ENCODE measurements at places on chromosomes 1 and 21. TPM values are rescaled to one million over a fixed set of nuclear protein-coding genes. Genes with fewer than 3 reads are reported as not detected.

Gene METTL13
- 47.4 TPM for total RNA-seq

Gene SPRR2G
- not detected for total RNA-seq

Gene CAMK1G
- total RNA-seq: 0.14 TPM

Gene LCE2A
- not detected for total RNA-seq

Gene VAV3
- total RNA-seq: 1.5 TPM

Gene PSMA5
- 107 TPM for total RNA-seq

Gene TSSK3
- not detected for total RNA-seq

Gene DNASE2B
- total RNA-seq: not detected

Gene HAPLN2
- 0.14 TPM for total RNA-seq

Gene DDAH1
- 6.8 TPM for total RNA-seq

Gene ATP1A4
- total RNA-seq: not detected

Gene INSRR
- not detected for total RNA-seq

Gene ELF3
- 288 TPM for total RNA-seq

Gene CD1E
- total RNA-seq: not detected

Gene LHX4
- total RNA-seq: 0.36 TPM

Gene RGS18
- total RNA-seq: not detected

Gene ARHGEF16
- total RNA-seq: 5.0 TPM

Gene PYHIN1
- not detected for total RNA-seq

Gene TAF13
- total RNA-seq: 23.6 TPM

Gene RNPEP
- total RNA-seq: 88.0 TPM

Gene PALMD
- total RNA-seq: 0.32 TPM

Gene MPL
- total RNA-seq: 0.14 TPM

Gene TFAP2E
- 0.83 TPM for total RNA-seq

Gene ESPN
- total RNA-seq: 0.89 TPM

Gene LDLRAD1
- total RNA-seq: not detected

Gene CCDC24
- 7.1 TPM for total RNA-seq

Gene RHBG
- not detected for total RNA-seq

Gene MMP23B
- 0.73 TPM for total RNA-seq

Gene RRP1
- 36.4 TPM for total RNA-seq

Gene ATP1A2
- 0.08 TPM for total RNA-seq

Gene HPDL
- total RNA-seq: 5.0 TPM

Gene TMEM53
- total RNA-seq: 6.5 TPM

Gene PDXK
- 235 TPM for total RNA-seq

Gene SMIM1
- total RNA-seq: 1.7 TPM

Gene LEMD1
- not detected for total RNA-seq

Gene FCMR
- total RNA-seq: 4.9 TPM
